ENCODE measurements at places on chromosomes 7 and 10.

DNA sequence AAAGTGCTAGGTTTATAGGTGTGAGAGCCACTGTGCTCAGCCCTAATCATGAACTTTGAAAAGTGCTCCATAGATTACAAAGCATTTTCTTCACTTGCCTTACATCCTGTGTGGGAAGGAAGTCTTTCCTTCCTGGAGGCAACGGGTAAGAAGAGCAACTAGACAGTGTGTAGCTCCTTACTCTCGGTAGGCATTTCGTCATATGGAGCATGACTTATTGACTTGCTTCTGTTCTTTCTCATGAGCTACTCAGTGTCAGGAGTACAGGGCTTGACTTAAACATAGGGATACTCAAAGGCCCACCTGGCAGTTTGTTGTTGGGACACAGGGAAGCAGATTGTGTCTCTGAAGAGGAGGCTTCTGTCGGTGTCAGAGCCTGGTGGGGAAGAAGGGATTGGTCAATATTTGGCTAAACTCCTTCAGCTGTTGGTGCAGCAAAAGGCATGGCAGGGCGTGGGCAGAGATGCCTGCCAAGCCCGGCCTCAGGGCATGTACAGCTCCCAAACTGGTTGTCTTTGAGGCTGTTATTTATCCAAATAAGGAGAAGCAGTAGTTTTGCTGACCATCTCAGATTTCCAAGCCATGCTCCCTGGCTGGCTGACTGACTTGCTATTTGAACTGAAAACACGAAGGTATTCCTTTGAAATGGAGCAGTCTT lies 248.9 kb downstream of the KIAA1217 start:
- no peak for DNase-seq

GRCh38 chr7:31690935-31691334 lies 3.9 kb downstream of the PPP1R17 start:
- DNase-seq, result no peak

- no peak for DNase-seq
These were observed 159.3 kb upstream of the CNTNAP2 start for GRCh38 chr7:145957160-145957890.

- DNase-seq, result no peak
These were observed 39.2 kb upstream of the SLC35B4 start for GRCh38 chr7:134355927-134356326.

GRCh38 chr10:121596689-121597503 lies 1.3 kb downstream of the FGFR2 start:
- DNase-seq, result no peak

DNA sequence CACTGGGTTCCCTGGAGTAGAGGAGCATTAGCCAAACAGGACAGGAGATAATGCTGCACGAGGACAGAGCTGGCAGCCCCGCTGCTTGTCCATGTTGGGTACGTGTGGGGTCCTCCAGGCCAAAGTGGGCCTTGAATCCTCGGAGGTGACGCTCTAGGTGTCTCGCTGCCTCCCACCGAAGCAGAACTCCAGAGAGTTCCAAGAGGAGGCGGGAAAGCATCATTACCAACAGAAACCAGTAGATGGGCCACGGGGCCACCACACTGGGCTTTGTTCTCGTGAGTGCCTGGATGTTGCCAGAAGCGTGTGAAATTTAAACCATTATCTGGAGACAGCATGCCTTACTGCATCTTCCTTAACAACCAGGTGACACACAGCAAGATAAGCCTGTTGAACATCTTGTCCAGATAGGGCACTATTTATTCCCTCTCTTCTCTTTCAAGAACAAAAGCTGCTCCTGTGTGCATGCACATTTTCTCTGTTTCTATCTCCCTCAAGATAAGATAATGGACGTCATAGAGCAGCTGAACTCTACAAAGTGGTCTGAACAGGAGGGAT lies 56.8 kb downstream of the TNS3 start:
- no peak for DNase-seq

DNA sequence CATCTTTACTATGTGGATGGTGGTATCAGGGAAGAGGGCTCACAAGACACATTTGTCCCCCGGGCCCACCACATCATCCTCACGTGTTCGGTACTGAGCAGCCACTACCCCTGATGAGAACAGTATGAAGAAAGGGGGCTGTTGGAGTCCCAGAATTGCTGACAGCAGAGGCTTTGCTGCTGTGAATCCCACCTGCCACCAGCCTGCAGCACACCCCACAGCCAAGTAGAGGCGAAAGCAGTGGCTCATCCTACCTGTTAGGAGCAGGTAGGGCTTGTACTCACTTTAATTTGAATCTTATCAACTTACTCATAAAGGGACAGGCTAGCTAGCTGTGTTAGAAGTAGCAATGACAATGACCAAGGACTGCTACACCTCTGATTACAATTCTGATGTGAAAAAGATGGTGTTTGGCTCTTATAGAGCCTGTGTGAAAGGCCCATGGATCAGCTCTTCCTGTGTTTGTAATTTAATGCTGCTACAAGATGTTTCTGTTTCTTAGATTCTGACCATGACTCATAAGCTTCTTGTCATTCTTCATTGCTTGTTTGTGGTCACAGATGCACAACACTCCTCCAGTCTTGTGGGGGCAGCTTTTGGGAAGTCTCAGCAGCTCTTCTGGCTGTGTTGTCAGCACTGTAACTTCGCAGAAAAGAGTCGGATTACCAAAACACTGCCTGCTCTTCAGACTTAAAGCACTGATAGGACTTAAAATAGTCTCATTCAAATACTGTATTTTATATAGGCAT lies 9.1 kb upstream of the CSGALNACT2 start:
- DNase-seq, result no peak

DNA sequence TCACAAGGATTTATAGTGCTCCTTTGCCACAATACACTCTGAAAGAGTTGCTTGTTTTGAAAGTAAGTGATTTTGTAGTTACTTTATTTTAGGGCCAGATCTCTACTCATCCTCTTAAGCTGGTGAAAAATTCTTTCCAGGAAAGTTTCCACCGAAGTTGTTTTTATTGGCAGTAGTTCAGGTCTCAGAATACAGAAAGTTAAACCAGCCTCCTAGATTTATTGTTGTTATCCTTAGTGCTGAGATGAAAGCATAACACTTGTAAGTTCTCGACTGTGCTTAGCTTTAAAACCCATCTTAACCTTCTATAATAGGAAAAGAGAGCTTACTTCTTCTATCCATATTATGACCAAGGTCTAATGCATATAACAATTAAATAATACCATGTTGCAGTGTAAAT lies 5.5 kb downstream of the AP3M1 start:
- no peak for DNase-seq

GRCh38 chr7:149209518-149210269 lies 14.3 kb downstream of the ZNF282 start:
- no peak for DNase-seq

DNA sequence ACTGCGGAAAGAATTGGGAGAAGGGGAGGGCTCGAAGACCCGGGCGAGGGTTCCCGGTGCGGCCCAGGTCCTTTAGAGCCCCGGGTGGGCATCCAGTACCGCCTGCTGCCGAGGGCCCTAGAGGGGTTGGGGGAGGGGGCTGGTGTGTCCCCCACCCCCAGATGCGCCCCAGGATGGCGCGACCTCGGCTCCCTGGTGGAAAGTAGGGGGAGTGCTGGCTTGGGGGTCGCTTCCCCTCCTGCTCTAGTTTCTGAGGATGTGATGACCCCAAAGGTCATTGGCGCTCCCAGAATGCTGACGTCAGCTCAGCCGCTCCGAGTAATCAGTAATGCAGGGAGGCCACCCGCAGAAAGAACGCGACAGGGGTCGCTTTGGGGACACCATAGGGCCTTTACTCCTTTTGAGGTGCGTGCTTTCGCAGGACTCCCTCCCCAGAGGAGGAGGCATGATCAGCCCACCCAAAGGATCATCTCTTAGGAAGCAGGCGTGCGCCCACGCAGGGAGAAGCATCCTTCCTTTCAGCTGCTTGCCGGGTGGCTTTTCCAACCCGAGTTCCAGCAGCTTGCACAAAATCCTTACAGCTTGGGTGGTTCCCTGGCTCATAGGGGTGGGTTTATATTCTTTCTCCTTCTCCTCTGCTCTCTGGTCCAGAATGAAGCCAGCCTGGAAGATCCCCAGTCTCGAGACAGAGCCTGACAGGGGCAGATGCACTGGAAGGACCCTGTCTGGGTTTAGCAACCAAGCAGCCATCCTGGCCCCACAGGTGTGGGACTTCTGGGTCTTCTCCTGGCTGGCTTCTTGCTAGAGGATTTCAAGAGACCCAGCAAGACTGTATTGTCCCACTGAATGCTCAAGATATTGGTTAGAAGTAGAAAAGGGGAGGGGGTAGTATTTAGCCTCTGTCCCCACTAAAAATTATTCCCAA lies 1.3 kb upstream of the PRKAG2 start:
- DNase-seq, result no peak

- no peak for DNase-seq
These were observed 29.9 kb downstream of the GPR22 start for GRCh38 chr7:107499731-107500130.

DNA sequence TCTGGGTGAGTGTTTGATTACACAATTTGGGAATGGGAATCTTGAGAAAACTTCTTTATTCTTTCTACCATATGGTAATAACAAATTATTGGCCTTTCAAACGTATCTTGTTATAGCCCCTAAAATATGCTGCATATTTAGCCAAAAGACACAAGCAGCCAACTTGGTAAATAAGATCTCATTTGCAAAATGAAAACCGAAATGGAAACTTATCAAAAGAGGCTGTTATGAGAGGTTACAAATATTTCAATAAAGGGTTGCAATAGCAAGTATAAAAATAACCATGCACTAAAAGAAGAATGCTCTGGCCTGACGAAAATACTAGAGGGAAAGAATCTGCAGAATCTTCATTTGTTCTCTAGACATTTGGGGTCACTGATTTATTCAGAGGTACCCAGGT lies 259.5 kb upstream of the LRRN3 start:
- DNase-seq, result no peak
